Bronchial epithelial cell (primary cell): ENCODE measurements at places on chromosomes 12 and 14.
A peak's percentile ranks its signal among the peaks of the same experiment; 100 is the strongest.

- no peak for DNase-seq
Measured at GRCh38 chr12:28507867-28508266, 317.6 kb downstream of the CCDC91 start.

GRCh38 chr14:100610511-100611217 lies 23.4 kb upstream of the BEGAIN start:
- peak; percentile 29 for DNase-seq

GRCh38 chr12:42590330-42590934 lies 886 bp upstream of the PRICKLE1 start:
- DNase-seq = no peak

DNA sequence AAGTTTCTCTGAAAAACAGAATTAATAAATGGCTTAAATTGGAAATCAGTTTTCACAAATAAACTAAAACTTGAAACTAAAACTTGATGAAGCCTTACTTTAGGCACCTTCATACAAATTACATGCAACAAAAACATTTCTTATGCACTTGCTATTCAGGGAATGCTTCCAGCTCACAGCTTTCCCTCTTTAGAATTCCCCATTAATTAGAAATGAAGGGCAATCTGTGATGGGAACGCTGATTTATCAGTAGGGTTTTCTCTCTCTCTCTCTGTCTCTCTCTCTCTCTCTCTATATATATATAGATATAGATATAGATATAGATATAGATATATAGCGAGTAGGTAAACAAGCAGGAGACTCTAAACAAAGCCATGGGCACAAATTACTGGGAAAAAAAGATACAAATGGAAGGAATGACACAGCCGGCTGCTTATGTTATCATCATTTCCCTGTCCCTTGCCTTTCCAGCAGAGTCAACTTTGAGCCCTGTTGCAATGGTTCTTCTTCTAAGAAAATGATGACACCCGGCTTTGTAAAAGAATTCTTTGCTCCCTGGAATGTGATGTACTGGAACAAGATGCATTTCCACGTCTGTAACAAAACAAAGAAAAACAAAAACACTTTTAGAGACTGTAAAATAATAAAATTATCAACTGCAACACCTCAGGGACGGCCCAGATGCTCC lies 1121.6 kb upstream of the TMEM132C start:
- DNase-seq = no peak

- peak; percentile 88 for DNase-seq
Measured at GRCh38 chr12:107759410-107759809, 1.5 kb downstream of the PRDM4 start.

DNA sequence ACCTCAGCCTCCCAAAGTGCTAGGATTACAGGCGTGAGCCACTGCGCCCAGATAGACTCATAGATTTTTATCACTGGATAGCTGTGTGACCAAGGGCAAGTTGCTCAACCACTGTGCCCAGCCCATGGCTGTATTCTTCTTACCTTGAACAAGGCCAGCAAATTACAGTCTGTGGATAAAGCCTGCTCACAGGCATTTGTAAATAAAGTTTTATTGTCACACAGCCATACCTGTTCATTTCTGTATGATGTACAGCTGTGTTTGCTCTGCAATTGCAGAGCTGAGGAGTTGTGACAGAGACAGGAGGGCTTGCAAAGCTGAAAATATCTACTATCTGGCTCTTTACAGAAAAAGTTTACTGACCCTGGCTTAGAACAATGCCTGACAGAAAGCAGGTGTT lies 35.2 kb upstream of the LHX5 start:
- no peak for DNase-seq

DNA sequence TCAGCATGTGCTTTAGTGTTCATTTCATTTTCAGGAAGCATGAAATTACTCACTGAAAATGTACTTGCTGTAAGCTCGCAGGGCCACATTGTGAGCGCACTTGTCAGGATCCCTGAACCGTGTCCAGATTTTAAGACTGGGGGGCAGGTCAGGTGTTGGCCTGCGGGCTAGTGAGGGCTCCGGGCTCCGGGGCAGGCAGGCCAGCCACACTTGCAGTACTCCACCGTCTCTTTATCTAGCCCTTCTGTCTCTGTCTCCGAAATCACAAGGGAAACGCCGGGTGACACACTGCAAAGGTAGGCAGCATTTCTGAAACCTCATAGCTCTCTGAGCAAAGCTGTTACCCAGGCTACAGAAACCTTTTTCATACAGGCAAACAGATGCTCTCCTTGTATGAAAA lies 98.7 kb downstream of the EML1 start:
- no peak for DNase-seq

DNA sequence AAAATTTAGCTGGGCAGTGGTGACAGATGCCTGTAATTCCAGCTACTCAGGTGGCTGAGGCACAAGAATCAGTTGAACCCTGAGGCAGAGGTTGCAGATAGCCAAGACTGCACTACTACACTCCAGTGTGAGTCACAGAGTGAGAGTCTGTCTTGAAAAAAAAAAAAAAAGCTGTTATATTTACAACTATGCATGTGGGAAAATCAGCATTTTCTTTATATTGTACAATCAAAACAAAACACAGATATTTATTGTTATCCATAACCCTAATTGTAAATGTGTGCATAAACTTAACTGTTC lies 12.5 kb downstream of the C1R start:
- DNase-seq = peak; percentile 89

DNA sequence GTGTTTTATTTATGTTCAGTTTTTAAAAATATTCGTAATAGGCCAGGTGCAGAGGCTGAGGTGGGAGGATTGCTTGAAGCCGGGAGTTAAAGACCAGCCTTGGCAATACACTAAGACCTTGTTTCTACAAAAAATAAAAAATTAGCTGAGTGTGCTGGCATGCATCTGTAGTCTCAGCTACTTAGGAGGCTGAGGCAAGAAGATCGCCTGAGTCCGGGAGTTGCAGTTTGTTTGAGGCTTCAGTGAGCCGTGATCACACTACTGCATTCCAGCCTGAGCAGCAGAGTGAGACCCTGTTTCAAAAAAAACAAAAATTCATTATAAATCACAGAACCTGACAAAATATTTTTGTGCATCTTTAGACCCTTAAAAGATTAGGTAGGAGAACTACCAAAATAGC lies 240.1 kb upstream of the ARHGAP5 start:
- no peak for DNase-seq

DNA sequence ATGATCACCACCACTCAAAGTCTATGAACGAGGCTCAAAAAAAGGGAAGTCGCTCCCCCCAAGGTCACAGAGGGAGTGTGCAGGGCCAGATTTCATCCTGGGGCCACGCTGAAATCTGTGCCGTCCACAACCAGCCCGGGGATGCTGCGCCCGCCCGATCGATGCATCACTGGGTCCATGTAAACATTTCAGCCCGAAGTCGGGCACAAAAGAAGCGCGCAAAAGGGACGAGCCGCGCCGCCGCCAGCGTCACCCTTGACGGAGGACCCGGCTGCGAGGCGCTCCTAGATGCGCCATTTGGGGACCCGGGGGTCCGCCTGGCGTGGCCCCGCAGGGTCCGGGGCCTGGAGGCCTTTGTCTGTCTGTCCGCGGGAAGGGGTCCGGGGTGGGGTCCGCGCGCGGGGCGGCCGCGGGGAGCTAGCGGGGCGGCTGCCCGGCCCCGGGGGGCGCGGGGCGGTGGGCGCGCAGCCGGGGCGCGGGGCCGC lies 503 bp downstream of the FBXO21 start:
- DNase-seq = no peak

GRCh38 chr14:52801014-52801712 lies 9.8 kb upstream of the GNPNAT1 start:
- DNase-seq = peak; percentile 68

- DNase-seq = no peak
Measured at GRCh38 chr14:72387726-72388125, 455.5 kb downstream of the RGS6 start.

DNA sequence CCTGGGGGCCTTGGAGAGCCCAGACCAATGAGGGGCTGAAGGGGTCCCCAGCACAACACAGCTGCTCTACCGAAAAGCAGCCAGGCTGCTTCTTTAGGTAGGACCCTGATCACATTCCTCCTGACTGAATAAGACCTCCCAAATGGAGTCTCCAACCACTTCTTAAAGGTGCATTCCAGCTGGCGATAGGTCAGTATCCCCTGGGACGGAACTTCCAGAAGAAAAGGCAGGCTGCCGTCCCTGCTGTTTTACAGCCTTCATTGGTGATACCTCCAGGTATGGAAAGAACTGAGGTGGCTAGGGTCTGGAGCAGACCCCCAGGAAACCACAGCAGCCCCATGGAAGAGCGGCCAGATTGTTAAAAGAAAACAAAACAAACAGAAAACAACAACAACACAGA lies 340.6 kb downstream of the BTG1 start:
- DNase-seq = no peak

DNA sequence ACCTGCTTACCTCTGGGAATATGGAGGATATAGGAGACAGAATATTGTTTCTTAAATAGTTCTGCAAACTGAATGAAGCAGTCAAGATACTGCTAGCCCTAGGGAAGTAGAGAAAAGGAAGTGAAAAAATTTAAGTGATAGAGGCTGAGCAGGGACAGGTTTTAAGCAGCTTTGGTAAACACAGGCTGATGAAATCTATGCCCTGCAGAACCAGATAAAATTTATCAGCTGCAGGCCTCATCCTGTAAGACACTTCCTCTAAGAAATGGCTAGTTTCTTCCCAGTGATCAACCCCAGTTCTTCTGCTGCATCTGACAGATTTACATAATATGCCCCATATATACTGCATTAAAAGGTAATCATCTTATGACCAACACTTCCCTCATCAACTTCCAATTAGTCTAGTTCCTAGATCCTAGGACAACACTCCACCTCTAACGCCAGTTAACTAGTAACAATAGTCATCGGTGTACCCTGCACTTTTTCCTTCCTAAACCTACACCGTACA lies 1.3 kb upstream of the ESYT1 start:
- no peak for DNase-seq

DNA sequence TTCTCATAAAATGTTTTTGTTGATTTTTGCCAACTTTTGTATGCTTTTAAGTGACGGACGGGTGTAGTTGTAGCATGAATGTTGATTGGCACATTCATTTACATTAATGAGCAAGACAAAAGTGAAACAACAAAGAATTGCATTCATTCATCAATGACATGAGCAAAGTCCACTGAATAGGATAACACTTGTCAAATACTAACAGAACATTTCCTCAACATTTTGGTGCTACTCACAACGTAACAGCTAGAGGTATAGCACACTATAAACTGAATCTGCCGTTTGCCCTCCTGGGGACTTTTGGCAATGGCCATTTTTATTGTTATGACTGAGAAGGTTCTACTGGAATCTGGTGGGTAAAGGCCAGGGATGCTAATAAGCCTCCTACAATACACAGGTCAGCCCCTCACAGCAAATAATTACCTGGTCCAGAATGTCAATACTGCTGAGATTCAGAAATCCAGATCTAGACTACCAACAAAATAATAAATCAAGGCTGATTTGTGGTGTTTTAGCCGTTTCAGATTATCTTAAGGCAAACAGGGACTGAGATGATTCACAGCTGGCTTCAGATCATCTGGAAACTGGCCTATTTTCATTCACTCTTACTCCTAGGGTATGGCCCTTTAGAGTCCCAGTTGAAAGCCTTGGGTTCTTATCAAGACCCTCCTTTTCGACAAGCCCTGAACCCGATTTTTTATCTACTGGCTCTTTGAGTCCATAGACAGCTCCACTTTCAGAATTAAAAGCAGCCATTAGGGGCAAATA lies 22.5 kb upstream of the CDKN3 start:
- no peak for DNase-seq

GRCh38 chr12:95796225-95796981 lies 5.8 kb upstream of the NTN4 start:
- no peak for DNase-seq

DNA sequence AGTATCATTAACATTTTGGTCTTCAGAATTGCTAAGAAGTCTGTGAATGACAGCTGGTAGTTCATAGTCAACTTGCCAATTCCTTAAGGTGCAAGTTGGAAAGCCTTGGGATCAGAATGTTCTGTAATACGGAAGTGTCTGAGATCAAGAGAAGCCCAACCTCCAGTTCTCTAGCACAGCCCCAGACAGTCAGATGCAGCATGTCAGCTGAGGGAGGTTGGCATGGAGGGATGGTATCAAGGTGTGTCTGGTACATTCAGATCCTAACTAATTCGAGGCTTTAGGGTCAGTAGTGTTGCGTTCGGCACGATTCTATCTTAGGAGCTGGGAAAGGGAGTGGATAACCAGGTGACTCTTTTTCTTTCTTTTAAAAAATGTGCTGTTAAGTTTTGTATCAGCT lies 38.3 kb downstream of the FNTB start:
- no peak for DNase-seq

DNA sequence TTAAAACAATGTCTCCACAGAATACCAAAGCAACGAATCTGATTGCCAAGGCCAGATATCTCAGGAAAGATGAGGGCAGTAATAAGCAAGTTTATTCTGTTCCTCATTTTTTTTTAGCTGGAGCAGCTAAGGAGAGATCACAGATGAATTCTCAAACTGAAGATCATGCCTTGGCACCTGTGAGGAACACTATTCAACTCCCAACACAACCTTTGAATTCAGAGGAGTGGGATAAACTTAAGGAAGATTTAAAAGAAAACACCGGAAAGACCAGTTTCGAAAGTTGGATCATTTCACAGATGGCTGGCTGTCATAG lies 994 bp downstream of the PRORP start:
- peak; percentile 7 for DNase-seq

DNA sequence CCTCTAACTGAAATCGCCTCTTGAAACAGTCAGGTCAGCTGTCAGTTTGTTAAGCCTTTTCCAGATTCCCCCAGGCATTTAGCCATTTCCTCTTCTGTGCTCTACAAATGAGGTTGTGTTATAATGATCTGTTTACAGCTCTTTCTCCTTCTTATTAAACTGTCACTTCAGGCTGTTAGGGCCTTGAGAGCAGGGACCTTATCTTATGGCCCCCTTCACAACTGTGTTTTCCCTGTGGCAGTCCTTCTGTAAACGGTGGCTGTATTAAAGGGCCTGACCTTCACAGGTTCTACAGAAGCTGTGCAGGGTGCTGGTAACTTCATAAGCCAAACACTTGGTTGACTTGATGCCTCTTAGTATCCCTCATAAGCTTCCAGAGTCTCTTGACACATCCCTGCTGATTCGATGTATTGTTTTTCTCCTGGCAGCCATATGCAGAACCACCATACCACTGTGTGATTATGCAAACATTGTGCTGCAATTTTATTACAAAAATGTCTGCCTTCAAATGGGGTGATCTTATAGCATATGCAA lies 104.7 kb downstream of the PLEKHA5 start:
- DNase-seq = no peak

GRCh38 chr12:53062011-53062961 lies 12.4 kb downstream of the TNS2 start:
- DNase-seq = no peak

GRCh38 chr12:86670986-86671385 lies 414.8 kb upstream of the MGAT4C start:
- no peak for DNase-seq
